ENCODE measurements at places on chromosomes 7 and 10. TPM values are rescaled to one million over a fixed set of nuclear protein-coding genes. Genes with fewer than 3 reads are reported as not detected.
A peak's percentile ranks its signal among the peaks of the same experiment; 100 is the strongest.

DNA sequence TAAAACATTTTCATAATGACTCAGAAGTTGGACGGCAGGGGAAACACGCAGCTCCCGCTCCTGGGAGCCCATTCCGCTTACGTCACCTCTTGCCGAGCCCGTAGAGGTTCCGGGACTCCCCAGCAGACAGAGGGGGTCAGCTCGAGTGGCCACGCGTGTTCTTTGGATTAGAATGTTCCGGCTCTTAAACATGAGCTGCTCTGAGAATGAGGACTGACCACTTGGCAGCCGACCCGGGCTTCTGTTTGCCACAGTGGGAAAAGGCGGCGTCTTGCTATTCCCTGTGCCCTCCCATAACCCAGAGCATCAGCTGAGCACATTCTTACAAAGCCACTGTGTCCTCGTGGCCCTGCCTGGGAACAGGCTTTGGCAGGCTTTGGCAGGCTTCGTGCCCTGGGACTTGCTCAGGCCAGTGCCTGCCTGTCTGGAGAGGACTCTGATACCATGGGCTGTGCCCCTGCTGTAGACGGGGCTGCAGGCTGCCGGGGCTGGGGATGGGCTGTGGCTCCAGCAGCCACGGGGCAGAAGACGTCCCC, 40.1 kb downstream of the PFKP start:
- H3K27ac ChIP-seq, result peak overlapping the region; percentile 7
- H3K4me3 ChIP-seq, result no peak overlapping the region
- no peaks in the 10 kb centered on the region for H3K27me3 ChIP-seq
- no peaks in the 10 kb centered on the region for H3K4me1 ChIP-seq
- DNase-seq, result no peak
- H3K36me3 ChIP-seq, result no peaks in the 10 kb centered on the region

GRCh38 chr7:155788616-155789000, 23.7 kb downstream of the SHH start:
- H3K27ac ChIP-seq, result no peak overlapping the region
- no peak overlapping the region for H3K4me3 ChIP-seq
- no peak for DNase-seq
- H3K27me3 ChIP-seq, result no peaks in the 10 kb centered on the region
- H3K36me3 ChIP-seq, result no peaks in the 10 kb centered on the region
- no peaks in the 10 kb centered on the region for H3K4me1 ChIP-seq

- no peak for DNase-seq
- no peaks in the 10 kb centered on the region for H3K36me3 ChIP-seq
- H3K4me3 ChIP-seq, result no peak overlapping the region
- H3K4me1 ChIP-seq, result no peaks in the 10 kb centered on the region
- no peaks in the 10 kb centered on the region for H3K27me3 ChIP-seq
Observed at GRCh38 chr10:25675204-25675603, 258.8 kb upstream of the MYO3A start.

GRCh38 chr10:112614586-112614985, 167.6 kb downstream of the VTI1A start:
- no peak for DNase-seq
- H3K27ac ChIP-seq, result no peak overlapping the region
- no peaks in the 10 kb centered on the region for H3K4me1 ChIP-seq

DNA sequence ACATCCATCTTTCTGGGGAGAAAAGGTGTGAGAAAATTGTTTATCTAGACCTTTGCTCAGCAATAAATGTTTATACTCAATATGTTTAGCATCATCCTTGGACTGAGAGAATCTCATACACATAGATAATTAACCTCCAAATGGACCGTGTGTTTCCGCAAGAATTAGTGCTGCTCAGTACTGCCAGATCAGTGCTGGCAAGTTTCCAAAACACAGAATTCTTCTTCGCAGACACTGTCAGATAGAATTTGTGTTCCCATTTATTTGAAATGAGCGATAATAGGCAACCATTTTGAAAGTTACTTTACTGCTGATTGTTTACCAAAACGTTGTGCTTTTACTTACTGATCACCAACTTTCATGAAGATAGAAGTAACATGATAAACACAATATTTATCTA, 33.7 kb downstream of the STAMBPL1 start:
- no peaks in the 10 kb centered on the region for H3K27me3 ChIP-seq
- H3K36me3 ChIP-seq, result no peaks in the 10 kb centered on the region
- H3K27ac ChIP-seq, result no peak overlapping the region
- no peaks in the 10 kb centered on the region for H3K4me1 ChIP-seq

DNA sequence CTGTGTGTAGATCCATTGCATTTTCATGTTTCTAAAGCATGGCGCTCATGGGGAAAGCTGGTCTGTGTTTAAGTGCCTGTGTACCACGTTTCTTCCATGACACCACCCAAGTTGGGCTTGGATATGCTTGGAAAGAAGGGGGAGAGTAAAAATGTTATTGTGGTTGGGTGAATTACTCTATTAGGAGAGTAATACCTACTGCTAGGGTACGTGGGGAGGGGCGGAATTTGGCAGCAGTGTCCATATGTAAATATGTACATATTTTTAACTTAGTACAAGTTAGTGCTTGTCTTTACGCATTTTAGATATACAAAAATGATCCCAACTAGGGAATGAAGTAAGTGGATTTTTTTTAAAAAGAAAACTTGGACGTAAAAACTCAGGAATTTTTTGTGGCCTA, 42.9 kb upstream of the SAMD8 start:
- H3K4me3 ChIP-seq, result no peak overlapping the region
- H3K27me3 ChIP-seq, result no peaks in the 10 kb centered on the region

- no peaks in the 10 kb centered on the region for H3K4me1 ChIP-seq
- no peak overlapping the region for H3K4me3 ChIP-seq
- no peak for DNase-seq
Observed at GRCh38 chr10:21617267-21617666, 83.2 kb downstream of the MLLT10 start.

GRCh38 chr7:12801107-12801506, 113.7 kb downstream of the ARL4A start:
- peaks cover 16% of the 10 kb centered on the region for H3K4me1 ChIP-seq
- H3K4me3 ChIP-seq, result no peak overlapping the region
- peak; percentile 40 for DNase-seq
- H3K36me3 ChIP-seq, result no peaks in the 10 kb centered on the region
- H3K27me3 ChIP-seq, result no peaks in the 10 kb centered on the region

- H3K27me3 ChIP-seq, result no peaks in the 10 kb centered on the region
- H3K4me3 ChIP-seq, result no peak overlapping the region
- H3K27ac ChIP-seq, result no peak overlapping the region
- no peak for DNase-seq
Observed at GRCh38 chr7:2445898-2446555, 30.2 kb downstream of the GRIFIN start.

DNA sequence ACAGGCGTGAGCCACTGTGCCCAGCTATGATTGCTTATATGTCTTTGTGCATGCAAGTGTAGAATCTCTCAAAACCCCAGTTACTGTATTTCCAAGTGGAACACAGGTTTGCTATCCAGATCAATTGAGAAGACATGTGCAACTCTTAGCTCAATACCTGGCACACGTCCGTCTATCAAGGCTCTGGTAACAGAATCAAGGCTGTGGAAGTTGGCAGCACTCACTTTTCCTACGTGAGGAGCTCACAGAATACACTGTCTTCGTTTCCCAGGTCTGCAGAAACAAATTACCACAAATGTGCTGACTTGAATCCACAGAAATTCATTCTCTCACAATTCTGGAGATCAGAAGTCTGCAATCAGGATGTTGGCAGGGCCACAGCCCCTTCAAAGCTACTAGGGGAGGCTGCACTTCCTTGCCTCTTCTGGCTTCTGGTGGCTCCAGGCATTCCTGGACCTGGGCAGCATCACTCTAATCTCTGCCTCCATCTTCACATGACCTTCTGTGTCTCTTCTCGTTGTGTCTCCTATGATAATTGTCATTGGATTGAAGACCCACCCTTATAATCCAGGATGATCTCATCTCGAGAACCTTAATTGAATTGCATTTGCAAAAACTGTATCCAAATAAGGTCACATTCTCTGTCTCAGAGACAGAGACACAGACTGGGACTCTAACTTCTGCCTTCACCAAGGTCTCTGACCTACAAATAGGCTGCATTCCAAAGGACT, 84.8 kb upstream of the C7orf33 start:
- H3K27me3 ChIP-seq, result no peaks in the 10 kb centered on the region
- H3K36me3 ChIP-seq, result no peaks in the 10 kb centered on the region
- H3K4me1 ChIP-seq, result no peaks in the 10 kb centered on the region
- no peak overlapping the region for H3K27ac ChIP-seq
- no peak for DNase-seq
- no peak overlapping the region for H3K4me3 ChIP-seq

DNA sequence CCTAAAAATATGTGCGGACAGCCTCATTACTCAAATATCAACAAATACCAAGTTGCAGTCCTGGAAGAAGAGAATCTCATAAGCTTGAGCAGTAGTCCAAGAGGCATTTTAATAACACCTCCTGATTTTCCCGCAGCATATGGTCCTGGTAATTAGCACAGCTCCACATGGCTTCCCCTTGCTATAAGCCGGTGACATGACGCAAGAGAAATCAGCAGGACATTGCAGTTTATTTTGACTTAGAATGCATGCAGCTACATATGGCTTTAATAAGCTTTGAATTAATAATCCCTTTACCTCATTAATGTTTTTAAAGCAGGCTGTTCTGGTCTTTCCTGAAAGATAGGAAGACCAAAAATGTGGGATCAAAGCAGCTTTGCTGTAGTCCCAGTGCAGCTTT, 137.6 kb downstream of the RAMP3 start:
- no peak overlapping the region for H3K27ac ChIP-seq
- DNase-seq, result no peak
- no peaks in the 10 kb centered on the region for H3K4me1 ChIP-seq
- H3K4me3 ChIP-seq, result no peak overlapping the region
- H3K36me3 ChIP-seq, result no peaks in the 10 kb centered on the region

DNA sequence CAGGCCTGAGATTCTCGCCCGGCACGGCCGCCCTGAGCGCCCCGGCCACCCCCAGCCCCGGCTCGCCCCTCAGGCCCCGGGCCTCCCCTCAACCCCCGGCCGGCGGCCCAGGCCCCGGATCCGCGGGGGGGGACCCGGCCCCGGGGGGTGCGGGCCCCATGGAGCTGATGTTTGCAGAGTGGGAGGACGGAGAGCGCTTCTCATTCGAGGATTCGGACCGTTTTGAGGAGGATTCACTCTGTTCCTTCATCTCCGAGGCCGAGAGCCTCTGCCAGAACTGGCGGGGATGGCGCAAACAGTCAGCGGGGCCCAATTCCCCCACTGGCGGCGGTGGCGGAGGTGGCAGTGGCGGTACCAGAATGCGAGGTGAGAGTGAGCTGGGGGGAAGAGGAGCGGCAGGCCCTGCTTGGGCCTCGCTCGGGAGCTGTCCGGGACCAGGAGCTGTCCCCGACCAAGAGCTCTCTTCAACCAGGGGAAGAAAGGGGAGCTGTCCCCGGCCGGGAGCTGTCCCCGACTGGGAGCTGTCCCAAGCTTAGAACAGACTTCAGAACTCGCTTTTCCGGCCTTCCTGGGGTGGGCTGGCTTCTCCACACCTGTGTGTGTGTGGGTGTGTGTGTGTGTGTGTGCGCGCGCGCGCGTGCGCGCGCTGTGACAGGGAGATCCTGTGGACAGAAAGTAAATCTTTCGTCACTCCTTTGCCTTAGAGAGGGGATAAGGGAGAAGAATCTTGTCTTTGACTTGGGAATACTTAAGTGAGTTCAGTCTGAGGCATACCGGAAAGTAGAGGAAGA, 510 bp downstream of the ZSWIM8 start:
- H3K4me1 ChIP-seq, result peaks cover 18% of the 10 kb centered on the region
- peak overlapping the region; percentile 89 for H3K27ac ChIP-seq
- DNase-seq, result peak; percentile 56
- peaks cover 14% of the 10 kb centered on the region for H3K36me3 ChIP-seq
- no peaks in the 10 kb centered on the region for H3K27me3 ChIP-seq

DNA sequence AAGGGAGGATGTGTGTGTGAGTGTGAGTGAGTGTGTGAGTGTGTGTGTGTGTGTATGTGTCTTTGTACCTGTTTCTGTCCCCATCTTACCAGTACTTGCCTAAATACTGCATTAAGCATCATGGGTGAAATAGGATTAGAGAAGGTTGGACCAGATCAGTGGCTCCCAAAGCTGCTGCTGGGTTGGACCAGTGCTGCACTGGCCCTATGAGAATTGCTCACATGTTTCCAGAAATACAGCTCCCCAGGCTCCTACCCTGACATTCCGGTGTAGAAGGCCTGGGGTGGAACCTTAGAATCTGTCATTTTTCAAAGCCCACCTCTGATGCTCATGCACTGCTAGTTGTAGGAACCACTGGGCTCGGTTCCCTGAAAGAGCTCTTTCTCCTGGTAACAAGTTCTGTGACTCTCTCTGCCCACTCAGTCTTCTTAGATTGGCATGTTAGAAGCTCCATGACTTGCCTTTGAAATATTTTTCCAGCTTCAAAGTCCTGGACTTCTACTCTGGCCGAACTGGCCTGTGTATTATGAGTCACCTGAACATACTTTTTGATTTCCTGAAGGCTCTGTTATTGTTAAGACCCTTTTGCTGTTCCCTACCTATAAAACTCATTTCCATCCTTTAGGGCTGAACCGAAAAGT, 224.7 kb downstream of the CUX1 start:
- no peak for DNase-seq
- H3K36me3 ChIP-seq, result no peaks in the 10 kb centered on the region
- no peak overlapping the region for H3K4me3 ChIP-seq
- H3K27me3 ChIP-seq, result no peaks in the 10 kb centered on the region

- H3K4me1 ChIP-seq, result no peaks in the 10 kb centered on the region
- no peaks in the 10 kb centered on the region for H3K36me3 ChIP-seq
- no peak for DNase-seq
- H3K4me3 ChIP-seq, result no peak overlapping the region
- no peak overlapping the region for H3K27ac ChIP-seq
- no peaks in the 10 kb centered on the region for H3K27me3 ChIP-seq
Observed at GRCh38 chr10:127242914-127243313, 46.5 kb upstream of the INSYN2A start.

DNA sequence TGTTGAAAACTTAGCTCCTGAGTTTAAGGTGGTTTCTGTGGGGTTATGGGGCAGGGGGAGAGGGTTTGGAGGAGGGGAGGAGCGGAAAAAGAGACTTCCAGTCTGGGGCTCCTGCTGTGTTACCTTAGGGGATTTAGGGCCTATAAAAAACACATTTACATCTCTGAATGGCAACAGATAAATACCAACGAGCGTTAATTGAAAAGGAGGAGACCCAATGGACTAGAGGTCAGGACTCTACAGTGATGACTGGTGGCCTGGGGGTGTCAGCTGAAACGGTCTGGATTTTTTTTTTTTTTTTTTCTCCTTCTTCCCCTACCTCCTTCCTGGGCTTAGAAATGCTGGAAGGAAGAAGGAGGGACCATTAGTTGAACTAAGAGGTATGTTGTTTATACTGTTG, 47.4 kb downstream of the AUTS2 start:
- H3K27ac ChIP-seq, result no peak overlapping the region
- H3K27me3 ChIP-seq, result no peaks in the 10 kb centered on the region
- no peak overlapping the region for H3K4me3 ChIP-seq

THSD7A gene
- 0.42 TPM for polyA plus RNA-seq

OR6V1 gene
- not detected for polyA plus RNA-seq

NRP1 gene
- polyA plus RNA-seq, result 12.0 TPM

PARP12 gene
- 26.9 TPM for polyA plus RNA-seq

MYL10 gene
- not detected for polyA plus RNA-seq

NUTM2B gene
- polyA plus RNA-seq, result 1.3 TPM

SPDYE2 gene
- polyA plus RNA-seq, result 0.34 TPM

GIMAP7 gene
- 12.3 TPM for polyA plus RNA-seq

NYAP1 gene
- polyA plus RNA-seq, result 3.7 TPM

ADCYAP1R1 gene
- polyA plus RNA-seq, result 0.33 TPM

CCDC146 gene
- 3.3 TPM for polyA plus RNA-seq

ZNF804B gene
- 0.42 TPM for polyA plus RNA-seq

LHPP gene
- 10.8 TPM for polyA plus RNA-seq

MINDY4 gene
- 3.9 TPM for polyA plus RNA-seq

MCM7 gene
- polyA plus RNA-seq, result 77.0 TPM

SPDYE2B gene
- not detected for polyA plus RNA-seq

CPEB3 gene
- polyA plus RNA-seq, result 2.5 TPM

CEP55 gene
- 0.07 TPM for polyA plus RNA-seq

SPDYE6 gene
- not detected for polyA plus RNA-seq

CRHR2 gene
- 0.66 TPM for polyA plus RNA-seq
